Fibroblast of upper back skin (primary cell): ENCODE measurements at places on chromosomes 6 and 20.

DNA sequence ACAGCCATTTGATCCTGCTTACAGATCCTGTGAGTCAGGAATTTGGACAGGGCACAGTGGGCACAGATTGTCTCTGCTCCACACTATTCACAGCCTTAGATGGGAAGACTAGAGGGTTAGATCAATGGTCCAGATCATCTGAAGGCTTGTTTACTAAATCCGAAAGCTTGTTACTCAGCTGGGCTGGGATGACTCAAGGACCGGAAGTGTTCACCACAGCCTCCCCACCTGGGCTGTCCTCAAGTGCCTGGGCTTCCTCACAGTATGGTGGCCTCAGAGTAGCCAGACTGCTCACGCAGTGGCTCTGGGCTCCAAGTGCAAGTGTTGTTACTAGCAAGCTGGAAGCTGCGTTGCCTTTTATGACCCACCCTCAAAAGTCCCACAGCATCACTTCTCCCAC, 75.4 kb upstream of the INSM1 start:
- no peak for DNase-seq

DNA sequence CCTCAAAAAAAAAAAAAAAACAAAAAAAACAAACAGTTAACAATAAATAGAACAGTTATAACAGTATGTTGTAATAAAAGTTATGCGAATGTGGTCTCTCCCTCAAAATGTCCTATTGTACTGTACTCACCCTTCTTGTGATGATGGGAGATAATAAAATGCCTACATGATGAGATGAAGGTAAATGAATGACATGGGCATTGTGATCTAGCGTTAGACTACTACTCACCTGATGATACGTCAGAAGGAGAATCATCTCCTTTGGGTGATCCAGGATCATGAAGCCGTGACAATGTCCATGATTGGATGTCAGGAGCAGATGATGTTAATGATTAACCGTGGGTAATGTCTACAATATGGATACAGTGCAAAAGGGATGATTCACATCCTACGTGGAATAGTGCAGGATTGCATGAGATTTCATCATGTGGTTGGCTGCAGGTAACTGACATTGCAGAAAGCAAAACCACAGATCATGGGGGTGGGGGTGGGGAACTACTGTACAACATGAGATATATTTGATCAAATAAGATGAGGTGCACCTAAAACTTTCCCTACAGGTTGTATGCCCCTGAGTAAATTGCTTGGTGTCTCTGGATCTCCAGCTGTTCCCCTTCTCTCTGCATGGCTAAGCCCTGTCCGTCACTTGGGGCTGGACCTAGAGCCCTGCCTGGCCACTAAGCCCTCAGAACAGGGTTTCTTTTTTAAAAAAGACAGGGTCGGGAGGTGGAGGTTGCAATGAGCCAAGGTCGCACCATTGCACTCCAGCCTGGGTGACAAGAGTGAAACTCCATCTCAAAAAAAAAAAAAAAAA, 6.2 kb upstream of the RBCK1 start:
- DNase-seq = peak; percentile 96

DNA sequence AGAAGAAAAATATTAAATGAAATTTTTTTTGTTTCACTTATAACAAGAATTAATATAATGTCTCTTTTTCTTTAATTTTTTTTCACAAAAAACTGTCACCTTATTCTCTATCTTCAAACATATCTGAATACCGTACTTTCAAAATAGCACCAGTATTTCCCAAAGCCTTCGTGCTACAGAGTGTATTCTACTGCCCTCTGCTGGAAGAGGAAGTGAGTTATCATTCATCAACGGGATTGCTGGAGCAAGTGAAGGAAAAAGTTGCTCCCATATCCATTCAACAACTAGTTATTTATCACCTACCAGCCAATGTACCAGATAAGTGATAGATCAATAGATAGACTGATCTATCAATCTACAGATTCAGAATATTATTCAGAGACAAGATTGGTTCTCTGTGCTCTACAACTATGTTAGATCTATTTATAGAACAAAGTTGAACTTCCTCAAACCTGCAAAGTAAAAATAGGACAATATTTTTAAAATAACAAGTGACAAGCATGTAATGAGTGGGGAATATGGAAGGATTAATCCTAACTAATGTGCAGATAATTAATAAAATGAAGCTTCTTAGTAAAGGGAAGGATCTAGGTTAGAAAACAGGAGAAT, 26.7 kb upstream of the TFAP2B start:
- DNase-seq = peak; percentile 22

DNA sequence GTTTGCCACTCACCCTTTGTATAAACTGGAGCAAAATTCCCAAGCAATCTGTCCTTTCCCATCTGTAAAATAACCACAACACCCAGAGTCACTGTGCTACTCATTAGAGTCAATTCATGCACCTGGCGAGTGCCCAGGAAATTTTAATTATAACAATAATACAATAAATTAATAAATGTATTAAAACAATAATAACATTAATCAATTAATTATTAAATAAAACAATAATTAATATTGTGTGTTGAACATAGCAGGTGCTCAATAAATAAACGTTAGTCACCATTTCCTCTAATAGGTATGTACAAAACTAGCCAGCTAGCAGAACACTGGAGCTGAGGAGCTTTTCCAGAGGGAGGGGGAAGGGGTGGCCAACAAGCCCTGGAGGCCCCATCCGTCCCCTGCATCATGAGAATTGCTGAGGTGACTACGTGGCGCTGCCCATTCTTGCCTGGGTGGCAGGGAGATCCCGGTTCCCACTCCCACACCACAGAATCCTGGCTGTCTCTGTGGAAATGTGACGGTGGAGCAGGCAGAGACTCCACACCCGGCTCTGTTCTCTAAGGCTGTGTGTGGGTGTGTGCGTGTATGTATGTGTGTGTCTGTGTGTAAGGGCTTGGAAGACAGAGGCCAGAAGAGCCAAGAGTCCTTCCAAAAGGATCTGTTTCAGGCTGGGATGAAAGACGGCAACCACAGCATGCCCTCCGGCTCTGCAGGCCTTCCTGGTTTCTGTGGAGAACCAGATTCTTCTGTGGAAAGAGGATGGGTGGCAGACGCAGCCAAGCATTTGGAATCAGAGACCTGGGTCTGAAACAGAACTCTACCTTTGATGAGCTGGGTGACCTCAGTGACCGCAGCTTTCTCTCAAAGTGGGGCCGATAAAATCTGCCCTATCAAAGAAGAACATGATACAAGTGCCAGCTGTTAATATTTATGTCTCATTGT, 18.8 kb upstream of the EZR start:
- no peak for DNase-seq

DNA sequence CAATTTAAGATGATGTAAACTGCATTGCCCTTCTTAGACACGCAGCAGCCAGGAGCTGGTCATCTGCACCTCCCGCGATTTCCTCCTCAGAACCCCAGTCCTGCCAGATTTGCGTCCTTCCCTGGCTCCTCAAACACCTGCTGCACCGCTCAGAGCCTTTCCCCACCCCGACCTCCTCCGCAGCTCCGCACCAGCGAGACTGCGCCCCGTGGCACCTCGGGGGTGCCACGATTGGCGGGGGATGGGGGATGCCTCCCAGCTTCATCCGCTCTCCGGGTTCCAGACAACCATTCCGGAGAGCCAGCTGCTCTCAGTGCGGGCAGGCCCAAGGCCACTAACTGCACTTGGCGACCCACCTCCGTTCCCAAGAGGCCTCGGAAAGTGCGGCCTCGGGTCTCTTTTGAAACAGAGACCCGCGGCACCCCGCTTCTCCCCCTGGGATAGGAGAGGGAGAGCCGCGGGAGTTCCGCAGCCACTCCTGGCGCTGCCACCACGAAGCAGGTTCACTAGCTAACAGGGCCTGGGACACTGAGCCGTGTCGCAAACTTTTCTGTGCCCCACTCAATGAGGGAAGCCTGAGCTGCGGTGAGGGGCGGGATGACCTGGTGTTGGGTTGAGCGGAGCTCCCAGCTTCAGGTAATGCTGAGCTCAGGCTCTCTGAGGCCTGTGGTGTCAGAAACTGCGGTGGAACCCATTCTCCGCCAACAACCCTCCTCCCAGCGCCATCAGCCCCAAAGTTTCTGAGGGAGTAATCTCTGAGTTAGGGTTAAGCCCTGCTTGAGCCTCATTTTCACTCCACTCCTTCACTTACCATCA, 7.3 kb upstream of the TFAP2A start:
- DNase-seq = no peak

DNA sequence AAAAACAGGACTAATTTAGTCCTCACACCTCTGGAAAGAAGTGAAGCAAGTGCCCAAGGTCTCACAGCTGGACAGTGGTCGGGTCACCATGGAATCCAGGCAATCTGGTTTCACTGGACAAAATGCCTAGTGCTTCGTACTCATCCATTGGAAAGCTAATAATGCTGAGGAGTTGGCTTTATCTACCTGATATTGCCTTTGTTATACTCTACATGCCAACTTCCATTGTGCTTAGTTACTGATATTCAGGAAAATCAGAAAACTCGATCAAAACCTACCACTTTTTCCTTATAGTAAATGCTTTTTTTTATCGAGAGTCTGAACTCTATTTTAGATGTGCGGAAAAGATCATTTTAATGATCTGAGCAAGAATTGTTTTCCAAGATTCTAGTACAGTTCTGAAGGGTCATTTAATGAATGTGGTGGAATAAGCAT, 966 bp downstream of the CFAP206 start:
- DNase-seq = no peak

GRCh38 chr20:57131077-57131476, 135.4 kb downstream of the BMP7 start:
- no peak for DNase-seq

- no peak for DNase-seq
Observed at GRCh38 chr6:89597372-89597771, 41.2 kb downstream of the LYRM2 start.

GRCh38 chr6:34057790-34058189, 88.1 kb downstream of the GRM4 start:
- DNase-seq = no peak

DNA sequence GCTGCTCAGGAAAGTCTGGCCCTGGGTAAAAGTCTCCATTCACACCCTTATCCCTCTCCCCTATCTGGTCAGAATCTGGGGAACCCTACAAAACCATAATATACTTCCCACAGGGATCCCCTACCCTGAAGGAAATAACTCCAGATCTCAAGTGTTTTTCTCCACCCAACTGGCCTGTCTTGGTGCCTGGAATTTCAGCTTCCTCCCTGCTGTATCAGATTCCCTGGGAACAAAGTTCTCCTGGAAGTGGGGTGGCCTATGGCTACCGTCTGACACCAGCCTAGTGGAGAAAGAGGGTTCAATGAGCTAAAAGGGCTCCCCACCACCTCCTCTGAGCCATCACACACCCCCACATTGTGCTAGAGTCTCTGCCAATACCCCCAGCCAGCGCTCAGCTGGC, 15.0 kb downstream of the HSPA12B start:
- DNase-seq = no peak

- no peak for DNase-seq
Observed at GRCh38 chr20:59697068-59697467, 92.7 kb downstream of the PHACTR3 start.

DNA sequence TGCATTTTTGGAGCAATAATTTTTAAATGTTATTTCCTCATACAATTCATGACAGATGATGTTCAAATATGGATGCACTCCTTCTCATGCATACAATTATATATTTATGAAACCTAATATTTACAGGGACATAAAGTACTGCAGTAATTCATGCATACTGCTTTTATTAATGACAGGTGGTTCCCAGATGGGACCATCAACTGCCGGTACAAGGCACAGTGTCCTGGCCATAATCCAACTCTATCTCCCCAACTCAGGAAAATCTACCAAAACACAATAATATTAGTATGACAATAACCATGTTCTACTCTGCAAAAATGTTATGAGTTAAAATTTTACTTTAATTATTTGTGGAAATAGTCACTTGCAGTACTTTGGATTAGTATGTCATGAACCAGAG, 77.8 kb downstream of the VIP start:
- DNase-seq = no peak

DNA sequence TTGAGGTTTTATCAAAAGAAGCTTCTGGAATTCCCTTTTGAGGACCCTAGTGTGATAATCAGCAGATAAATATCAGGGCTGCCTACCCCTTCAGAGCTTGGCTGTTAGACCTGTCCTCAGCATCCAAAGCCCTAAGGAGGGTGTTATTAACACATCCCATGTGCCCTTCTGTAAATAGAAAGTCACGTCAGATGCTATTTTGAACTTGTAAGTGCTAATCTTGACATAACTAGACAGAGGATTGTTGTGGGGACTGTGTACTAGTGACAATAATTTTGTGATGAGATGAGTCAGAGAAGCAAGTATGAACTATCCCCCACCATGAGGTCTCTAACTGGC, 4.9 kb upstream of the LAMA4 start:
- DNase-seq = no peak

- DNase-seq = peak; percentile 98
Observed at GRCh38 chr6:105608711-105609374, 206.0 kb upstream of the PREP start.

DNA sequence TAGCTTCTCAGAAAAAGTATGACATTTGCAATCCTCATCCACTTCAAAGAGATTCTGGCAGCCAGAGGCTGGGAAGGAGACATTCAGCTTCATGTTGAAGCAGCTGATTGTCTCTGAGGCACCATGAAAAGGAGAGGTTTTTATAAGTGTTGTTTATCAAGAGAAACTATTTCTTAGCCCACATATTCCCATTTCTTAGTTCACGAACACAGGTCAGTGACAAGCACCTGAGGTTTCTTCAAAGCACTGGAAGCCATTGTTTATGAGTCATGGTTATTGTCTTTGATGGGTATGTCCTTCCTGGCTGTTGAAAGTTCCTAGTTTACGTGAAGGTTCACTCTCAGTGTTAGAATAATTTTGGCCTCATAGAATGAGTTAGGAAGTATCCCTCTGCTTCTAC, 3.0 kb upstream of the DDX43 start:
- DNase-seq = no peak

GRCh38 chr6:170080828-170081371, 210.0 kb downstream of the DLL1 start:
- no peak for DNase-seq

DNA sequence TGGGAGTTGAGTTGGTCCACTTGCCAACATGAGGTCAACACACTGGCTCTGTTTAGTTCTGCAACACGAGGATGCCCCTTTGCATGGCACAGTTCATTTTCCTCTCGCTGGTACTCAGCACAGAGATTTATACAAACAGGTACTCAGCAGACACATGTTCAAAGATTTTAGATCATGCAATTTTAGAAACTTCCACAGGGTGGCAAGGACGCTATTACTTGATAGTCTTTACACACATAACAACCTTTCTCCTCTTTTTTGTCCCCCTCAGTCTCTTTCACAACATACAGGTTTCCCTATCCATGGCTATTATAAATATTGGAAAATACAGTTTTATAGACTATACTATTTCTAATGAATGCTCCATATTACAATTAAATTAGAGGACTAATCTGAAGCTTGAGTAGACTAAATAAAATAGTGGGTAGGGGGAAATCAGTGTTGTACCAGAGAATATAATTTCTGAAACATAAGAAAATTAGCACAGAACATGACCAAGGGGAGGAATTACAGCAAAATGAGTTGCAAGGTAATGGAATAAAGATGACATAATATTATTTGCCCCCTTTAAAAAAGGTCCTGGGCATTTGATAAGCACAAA, 331.8 kb upstream of the BTBD3 start:
- DNase-seq = peak; percentile 23

GRCh38 chr6:113437566-113437965, 419.6 kb upstream of the MARCKS start:
- DNase-seq = peak; percentile 52
